ENCODE measurements at places on chromosomes 1 and 21. TPM values are rescaled to one million over a fixed set of nuclear protein-coding genes. Genes with fewer than 3 reads are reported as not detected.

DNA sequence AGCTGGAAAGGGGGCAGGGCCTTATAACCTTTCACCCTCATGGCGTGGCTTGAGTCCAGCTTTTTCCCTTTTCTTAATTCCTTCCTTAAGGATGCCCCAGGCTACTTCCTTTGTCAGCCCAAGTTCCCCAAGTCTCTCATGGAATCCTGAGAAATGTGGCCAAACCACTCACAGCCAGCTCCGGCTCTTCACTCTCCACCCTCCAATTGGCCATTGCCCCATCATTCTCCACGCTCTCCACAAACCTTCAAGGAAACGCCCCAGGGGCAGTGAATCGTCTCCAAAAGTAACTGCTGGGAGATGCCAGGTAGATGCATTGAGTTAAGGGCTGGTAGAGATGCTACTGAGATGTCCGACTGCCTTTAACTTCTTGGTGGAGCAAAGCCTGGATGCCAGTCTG is 113.5 kb upstream of the CD34 start:
- no peaks in the 10 kb centered on the region for H3K27me3 ChIP-seq
- DNase-seq: no peak
- H3K36me3 ChIP-seq: no peaks in the 10 kb centered on the region
- H3K4me3 ChIP-seq: no peak overlapping the region
- no peaks in the 10 kb centered on the region for H3K4me1 ChIP-seq

Gene TLCD4
- 2.9 TPM for total RNA-seq

Gene DUSP10
- 1.4 TPM for total RNA-seq

Gene NBL1
- 191 TPM for total RNA-seq
